ENCODE measurements at places on chromosomes 1 and 21. TPM values are rescaled to one million over a fixed set of nuclear protein-coding genes. Genes with fewer than 3 reads are reported as not detected.
A peak's percentile ranks its signal among the peaks of the same experiment; 100 is the strongest.

The OLIG1 gene
- total RNA-seq, result not detected

The ZNF695 gene
- 1.2 TPM for total RNA-seq

The SHE gene
- not detected for total RNA-seq

The SDHB gene
- total RNA-seq, result 87.6 TPM

The SYT14 gene
- total RNA-seq, result 0.29 TPM

The HES3 gene
- not detected for total RNA-seq

The TTLL7 gene
- total RNA-seq, result 15.3 TPM

The IL12RB2 gene
- total RNA-seq, result not detected

The TARS2 gene
- total RNA-seq, result 10.1 TPM

GRCh38 chr21:38721055-38721454, 84.7 kb upstream of the ETS2 start:
- peaks cover 4% of the 10 kb centered on the region for H3K27me3 ChIP-seq
- no peaks in the 10 kb centered on the region for H3K36me3 ChIP-seq
- no peak overlapping the region for H3K27ac ChIP-seq
- no peak for DNase-seq
- H3K4me1 ChIP-seq, result peaks cover 4% of the 10 kb centered on the region
- H3K4me3 ChIP-seq, result no peak overlapping the region

DNA sequence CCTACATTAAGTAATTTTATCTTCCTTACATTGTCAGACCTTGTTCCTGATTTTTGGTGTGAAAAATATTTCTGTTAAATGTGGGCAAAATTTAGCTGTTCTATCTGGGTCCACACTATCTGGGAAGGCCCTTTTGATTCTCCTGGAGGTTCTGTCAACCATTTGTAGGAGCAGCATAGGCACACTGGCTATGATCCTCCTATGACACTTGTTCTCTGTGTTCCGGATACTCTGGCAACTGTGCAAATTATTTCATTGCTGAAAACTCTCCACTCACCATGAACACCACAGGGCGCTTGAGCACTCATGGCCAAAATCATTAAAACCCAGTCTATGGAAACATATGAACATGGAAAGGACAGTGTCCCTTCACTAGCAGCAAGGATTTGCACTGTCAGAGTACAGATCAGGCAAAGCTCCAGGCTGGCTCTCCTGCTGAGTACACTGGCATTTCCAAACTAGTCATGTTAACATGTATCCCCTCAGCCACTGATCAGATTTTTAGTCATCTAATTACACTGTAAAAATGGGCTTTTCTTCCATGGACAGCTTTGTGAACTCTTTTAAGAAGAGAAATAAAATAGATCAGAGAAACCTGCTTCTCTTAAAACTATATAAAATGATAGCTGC, 43.9 kb upstream of the SGIP1 start:
- peak; percentile 26 for DNase-seq
- no peaks in the 10 kb centered on the region for H3K27me3 ChIP-seq

DNA sequence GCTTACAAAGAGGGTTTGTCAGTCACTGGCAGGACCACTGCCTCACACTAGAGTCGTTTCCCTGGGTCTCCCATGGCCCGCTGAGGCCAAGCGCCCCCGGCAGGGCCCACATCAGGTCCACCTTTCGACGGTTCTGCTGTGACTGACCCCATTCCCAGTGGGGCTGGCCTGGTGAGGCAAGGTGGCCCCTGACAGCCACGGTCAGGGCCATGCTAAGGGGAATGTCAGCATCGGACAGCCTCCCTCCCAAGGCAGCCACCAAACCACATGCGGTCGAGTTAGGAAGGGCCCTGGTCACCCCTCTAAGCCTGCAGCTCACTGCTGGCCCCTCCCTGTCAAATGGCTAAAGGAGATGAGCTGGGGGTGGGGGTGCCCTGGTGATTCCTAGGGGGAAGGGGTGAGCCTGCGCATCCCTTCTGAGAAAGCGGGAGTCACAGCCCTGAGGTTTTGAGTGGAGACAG, 2.9 kb upstream of the KIF17 start:
- no peak overlapping the region for H3K4me3 ChIP-seq
- H3K27ac ChIP-seq, result no peak overlapping the region
- peaks cover 4% of the 10 kb centered on the region for H3K27me3 ChIP-seq
- no peaks in the 10 kb centered on the region for H3K4me1 ChIP-seq
- H3K36me3 ChIP-seq, result no peaks in the 10 kb centered on the region

GRCh38 chr1:77468949-77469710, 187.3 kb downstream of the AK5 start:
- peaks cover 15% of the 10 kb centered on the region for H3K4me1 ChIP-seq
- no peak for DNase-seq
- no peaks in the 10 kb centered on the region for H3K27me3 ChIP-seq
- no peaks in the 10 kb centered on the region for H3K36me3 ChIP-seq

- H3K4me3 ChIP-seq, result no peak overlapping the region
- H3K36me3 ChIP-seq, result peaks cover under 1% of the 10 kb centered on the region
- H3K4me1 ChIP-seq, result no peaks in the 10 kb centered on the region
- DNase-seq, result peak; percentile 13
- no peak overlapping the region for H3K27ac ChIP-seq
Measured at GRCh38 chr1:193241132-193241827, 54.9 kb upstream of the B3GALT2 start.

Data from osteoblast (primary cell).